ENCODE measurements at places on chromosomes 13 and 19.

DNA sequence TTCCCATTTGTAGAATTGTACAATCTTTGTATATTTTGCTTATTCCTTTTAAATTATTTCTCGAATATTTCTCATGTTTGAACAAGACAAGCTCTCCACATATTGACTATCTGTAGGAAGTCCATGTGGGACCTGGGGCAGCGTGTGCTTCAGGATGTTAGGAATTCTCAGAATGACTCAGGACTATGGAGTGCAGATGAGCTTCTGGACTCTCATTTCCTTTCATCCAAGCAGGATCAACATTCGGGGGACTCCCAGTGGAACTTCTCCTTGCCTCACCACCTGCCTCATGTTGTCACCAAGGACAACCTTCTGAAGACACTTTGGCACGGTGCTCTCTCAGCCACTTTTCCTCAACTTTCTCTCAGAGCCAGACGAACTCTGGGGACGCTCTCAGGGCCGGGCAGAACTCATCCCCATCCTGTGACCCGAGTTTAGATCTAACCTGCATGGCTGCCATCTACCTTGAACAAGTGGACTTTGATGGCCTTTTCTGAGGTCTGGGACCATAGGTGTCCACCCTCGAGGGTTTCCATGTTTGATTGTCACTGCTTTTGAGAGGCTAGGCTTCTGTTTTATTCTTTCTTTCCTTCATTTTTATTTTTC is 441.7 kb downstream of the IRS2 start:
- DNase-seq = peak; percentile 73

GRCh38 chr13:109625156-109625555 is 161.2 kb downstream of the IRS2 start:
- no peak for DNase-seq

- peak; percentile 53 for DNase-seq
Measured at GRCh38 chr13:75326173-75327134, 155.5 kb downstream of the TBC1D4 start.

- DNase-seq = no peak
Measured at GRCh38 chr13:20303636-20304035, 71.5 kb upstream of the GJB6 start.

DNA sequence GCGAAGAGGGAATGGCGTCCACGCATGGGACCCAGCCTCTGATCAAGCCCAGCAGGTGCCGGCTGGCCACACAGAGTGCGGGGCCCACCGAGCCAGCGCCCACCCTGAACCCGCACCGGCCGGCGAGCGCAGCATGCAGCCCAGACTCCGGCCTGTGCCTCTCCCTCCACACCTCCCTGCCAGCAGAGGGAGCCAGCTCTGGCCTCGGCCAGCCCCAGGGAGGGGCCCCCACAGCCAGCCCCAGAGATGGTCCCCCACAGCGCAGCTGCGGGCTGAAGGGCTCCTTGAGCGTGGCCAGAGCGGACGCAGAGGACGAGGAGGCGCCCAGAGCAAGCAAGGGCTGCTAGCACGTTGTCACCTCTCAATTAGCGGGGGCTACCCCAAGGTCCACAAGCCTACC is 904.5 kb downstream of the SLITRK6 start:
- DNase-seq = no peak

DNA sequence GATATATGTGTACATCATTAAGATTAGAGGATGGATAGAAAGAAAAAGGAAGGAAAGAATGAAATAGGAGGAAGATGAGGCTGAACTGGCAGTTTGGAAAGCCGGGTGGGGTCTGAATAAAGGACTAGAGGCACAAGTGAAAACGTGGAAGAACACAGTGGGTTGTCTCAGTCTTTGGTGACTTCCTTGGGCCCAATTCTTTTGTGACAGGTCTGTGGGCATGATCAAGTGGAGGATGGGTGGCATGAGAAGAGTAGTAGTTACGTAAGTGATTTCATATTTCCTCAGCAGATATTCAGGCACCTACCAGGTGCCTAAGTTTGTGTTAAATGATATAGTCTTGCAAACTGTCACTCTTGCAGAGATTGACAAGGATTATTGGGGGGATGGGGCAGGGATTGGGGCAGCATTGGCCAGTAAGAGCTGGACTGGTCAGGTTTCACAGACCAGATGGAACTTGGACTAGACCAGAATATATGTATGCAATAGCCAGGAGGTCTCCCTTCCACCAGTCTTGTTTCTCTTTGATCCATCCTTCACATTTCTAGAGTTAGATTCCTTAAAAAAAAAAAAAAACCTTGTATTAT is 2.7 kb downstream of the TPP2 start:
- no peak for DNase-seq

- DNase-seq = no peak
Measured at GRCh38 chr19:40055049-40055448, 982 bp downstream of the ZNF780B start.

DNA sequence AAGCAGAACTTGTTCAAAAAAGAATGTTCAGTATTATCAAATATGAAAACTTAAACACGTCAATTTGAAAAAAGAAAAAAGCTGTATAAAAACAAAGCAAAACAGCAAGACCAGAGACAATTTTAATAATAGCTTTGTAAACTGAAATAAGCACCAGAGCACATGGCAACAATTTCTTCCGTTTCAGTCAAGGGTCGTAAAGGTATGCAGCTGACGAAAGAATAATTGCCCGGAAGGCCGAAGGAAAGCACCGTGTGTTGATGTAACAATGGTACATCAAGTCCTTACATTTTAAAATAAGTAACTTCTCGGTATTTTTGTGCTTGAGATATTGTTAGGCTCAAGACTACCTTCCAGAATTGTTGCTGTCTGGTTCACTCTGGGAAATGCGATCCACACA is 1.7 kb downstream of the PROSER1 start:
- DNase-seq = no peak

DNA sequence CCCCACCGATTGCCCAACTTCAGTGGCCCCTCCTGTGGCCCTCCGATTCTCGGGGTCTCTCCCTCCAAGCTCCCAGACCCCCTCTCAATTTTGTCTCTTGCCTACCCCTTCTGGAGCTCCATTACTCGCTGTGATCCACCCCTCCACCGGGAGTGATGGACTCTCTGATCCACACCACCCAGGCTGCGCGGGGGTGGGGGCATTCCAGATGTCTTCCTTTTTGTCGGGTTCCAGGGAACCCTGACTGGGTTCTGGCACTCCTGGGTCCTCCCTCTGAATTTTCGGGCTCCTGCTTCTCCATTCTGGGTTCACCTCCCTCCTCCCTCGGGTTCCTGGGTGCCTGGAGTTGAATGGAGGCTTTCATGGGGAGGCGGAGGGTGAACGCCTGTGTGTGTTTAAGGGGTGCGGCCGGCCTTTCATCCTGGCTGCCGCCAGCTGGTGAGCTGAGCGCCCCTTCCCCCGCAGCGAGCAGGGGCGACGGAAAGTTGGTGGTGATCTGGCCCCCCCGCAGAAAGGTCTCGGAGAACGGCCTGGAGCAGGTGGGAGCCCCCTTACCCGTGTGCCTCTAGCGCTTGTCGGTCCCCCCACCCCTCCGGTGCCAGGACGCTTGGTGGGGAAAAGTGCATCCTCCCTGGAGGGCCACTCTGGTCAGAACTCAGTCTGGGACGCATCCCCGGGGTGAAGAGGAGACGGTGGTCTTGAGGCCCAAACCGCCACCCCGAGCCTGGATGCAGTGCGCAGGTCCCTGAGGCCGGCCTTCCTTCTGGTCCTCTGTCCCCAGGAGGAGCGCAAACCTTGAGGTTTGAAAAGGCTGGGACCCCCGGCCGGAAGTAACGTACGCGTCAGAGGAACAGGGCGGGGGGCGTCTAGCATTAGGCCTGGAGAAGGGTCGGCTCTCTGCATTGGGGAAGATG is 1.6 kb downstream of the MISP3 start:
- no peak for DNase-seq

GRCh38 chr19:50162988-50163387 is at the start of gene IZUMO2:
Gene IZUMO2 (minus strand): TSS chr19:50163281. CDS start chr19:50163194, 87 bp downstream.
- DNase-seq = no peak

- peak; percentile 68 for DNase-seq
Measured at GRCh38 chr19:46748325-46749109, 2.3 kb upstream of the STRN4 start.

- DNase-seq = no peak
Measured at GRCh38 chr13:22589880-22590279, 590.9 kb upstream of the SGCG start.

- no peak for DNase-seq
Measured at GRCh38 chr19:42166316-42166715, 34.1 kb upstream of the POU2F2 start.

GRCh38 chr19:56974556-56975207 is 134.2 kb upstream of the PEG3 start:
- DNase-seq = no peak

DNA sequence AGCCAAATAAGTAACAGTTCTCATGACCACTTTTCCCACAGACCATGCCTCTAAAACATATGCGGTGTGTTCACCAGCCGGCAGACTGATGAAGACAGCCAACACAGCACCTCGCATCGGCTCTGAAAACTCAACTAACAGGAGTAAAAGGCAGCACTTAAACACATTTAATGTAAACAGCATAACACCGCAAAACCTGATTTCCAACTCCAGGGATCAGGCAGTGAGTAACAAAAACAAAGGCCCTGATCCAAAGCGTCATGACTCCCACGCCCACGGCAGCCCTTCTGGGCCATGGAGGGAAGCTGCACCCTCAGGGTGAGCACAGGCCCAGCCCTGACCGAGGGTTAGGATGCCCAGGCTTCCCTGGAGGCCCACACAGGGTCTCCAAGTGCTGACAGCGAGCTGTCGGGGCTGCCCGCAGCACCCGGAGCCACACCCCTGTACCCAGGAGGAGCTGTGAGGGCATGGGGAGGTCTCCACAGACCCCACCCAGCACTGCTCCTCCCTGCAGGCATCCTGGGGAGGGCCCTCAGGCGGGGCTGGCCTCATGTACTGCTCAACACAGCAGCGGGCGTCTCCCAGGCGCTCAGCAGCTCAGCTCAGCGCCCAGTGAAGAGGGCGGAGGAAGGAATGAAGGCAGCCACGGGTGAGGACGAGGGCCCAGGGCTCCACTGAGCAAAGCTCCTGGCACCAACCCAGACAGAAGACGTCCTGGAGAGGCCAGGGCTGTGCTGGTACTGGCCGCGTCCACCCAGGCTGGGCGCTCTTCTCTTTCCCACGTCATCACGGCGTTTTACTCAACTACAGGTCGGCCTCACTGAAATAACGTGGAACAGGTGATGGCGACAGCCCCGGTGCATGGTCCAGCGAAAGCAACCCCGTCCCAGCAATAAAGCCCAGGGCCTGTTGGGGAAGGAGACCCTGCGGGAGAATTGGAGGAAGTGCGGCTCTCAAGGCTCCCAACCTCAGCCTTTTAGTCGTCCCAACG is 53.7 kb downstream of the RASA3 start:
- no peak for DNase-seq

DNA sequence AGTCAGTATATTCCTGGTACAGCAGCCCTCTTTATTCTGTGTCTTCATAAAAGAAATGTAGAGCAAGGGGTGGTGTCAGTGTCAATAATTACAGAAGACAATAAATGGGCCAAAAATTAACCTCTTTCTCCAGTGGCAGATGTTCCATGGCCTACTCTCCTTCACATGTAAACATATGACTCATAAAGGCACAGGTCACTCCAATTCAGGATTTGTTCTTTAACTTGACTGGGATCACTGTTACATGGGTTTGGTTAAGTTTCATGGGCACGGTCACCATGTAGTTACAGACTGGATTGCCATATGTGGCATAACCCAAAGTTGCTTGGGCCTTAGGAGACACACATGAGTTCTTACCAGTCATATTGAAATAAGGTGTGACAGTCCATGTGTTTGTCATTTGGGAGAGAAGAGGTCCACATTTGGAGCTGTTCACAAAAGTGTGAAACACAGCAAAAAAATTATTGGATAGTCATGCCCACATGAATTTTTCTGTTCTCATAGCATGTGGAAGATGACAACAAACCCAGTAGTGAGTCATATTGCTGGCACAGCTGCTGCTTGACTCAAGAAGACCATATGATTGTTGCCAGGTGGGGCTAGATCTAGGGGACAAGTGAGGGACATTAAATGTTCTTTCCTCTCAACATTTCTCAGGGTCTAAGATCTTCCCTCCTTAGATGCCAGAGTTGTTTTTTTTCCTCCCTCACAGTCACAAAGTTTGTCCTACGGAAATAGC is 68.1 kb upstream of the HTR2A start:
- DNase-seq = no peak

DNA sequence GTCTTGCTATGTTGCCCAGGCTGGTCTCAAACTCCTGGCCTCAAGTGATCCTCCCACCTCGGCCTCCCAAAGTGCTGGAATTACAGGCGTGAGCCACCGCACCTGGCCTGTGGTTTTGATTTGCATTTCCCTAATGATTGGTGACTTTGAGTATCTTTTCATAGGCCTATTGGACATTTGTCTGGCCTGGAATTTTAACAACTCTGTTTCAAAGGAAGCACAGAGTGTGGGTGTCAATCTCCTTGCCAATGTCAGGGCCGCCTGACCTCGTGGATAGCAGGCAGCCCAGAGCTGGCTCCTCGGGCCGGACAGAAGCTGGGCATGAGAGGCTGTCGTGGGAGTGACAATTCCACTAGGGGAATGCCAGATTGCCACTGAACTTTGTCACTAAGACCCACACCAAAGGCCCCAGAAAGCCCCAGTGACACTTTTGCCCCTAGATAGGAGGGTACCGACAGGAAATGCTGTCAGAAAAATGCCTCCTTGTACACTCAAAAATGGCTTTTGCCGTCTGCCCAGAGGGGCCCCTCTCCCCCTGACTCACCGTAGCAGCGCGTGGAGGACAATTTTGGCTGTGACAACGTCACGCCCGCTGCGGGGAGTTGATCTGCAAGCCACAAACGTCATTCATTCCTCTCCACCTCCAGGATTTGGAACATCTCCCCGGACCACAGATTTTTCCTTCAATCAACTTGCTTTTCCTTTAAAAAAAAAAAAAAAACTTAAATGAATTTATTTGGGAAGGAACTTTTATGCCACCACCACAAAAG is 11.7 kb upstream of the ADGRE5 start:
- no peak for DNase-seq

- no peak for DNase-seq
Measured at GRCh38 chr13:47179321-47179720, 282.5 kb upstream of the HTR2A start.

DNA sequence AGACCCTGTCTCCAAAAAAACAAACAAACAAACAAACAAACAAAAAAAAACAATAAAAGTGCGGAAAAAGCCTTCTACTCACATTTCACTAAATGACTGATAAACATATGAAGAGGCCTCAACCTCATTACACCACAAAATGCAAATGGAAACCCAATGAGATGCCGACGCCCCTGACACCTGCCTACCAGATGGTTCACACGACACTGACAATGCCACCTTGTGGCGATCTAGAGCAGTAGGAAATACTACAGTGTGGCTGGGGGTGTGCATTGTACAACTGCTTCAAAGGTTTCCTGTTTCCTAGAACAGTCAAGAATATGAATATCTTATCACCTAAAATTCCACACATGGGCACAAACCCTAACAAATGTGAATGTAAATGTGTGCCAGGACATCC is 14.0 kb downstream of the SCGB2B2 start:
- no peak for DNase-seq

GRCh38 chr13:77329911-77330584 is 3.2 kb upstream of the MYCBP2 start:
- DNase-seq = no peak

- peak; percentile 60 for DNase-seq
Measured at GRCh38 chr19:3608750-3609322, 2.2 kb upstream of the TBXA2R start.

DNA sequence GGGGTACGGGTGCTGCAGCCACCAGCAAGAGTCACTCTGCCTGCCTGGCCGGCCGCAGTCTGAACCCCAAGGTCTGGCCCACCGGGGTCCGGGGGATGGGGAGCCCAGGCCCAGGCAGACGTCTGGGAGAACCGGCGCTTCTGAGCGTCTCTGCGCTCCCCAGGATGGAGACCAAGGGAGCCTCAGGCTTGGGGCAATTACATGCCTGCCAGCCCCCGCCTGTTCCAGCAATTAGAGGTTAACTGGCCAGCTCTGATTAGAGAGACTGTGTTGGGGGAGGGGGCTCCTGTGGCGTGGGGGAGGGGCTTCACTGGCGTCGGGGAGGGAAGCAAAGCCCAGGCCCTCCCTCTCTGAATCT is 11.9 kb downstream of the MEIS3 start:
- DNase-seq = no peak

Measured in hepatic stellate cell (primary cell).